Esophagus squamous epithelium (tissue), 5 donors: ENCODE measurements at places on chromosomes 4 and X.

- H3K27me3 ChIP-seq, result no peaks in the 10 kb centered on the region
- H3K4me1 ChIP-seq, result no peaks in the 10 kb centered on the region
- H3K36me3 ChIP-seq, result no peaks in the 10 kb centered on the region
- no peak overlapping the region for H3K4me3 ChIP-seq
- no peak for DNase-seq
Observed at GRCh38 chr4:181896614-181897013, 346.6 kb upstream of the TENM3 start.

DNA sequence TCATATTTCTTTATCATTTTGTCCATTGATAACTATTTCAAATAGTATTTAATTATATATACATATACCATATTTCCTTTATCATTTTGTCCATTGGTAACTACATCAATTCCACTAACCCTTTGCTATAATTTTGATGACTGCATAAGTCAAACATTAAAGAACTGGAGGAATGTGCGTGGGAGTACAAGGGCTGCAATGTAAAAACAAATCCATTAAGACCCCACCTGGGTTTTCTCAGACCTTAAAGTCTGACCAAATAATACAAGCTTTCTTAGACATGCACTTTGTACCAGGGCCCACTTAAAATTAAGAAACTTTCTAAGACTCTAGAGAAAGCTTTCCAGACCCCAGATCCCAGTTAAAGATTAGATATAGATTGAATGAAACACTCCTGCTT lies 1622.4 kb upstream of the PCDH10 start:
- H3K4me1 ChIP-seq, result no peaks in the 10 kb centered on the region
- no peak overlapping the region for H3K27ac ChIP-seq
- H3K36me3 ChIP-seq, result no peaks in the 10 kb centered on the region
- no peak overlapping the region for H3K4me3 ChIP-seq

GRCh38 chrX:24846550-24847150 lies 152.9 kb downstream of the POLA1 start:
- no peaks in the 10 kb centered on the region for H3K4me1 ChIP-seq
- H3K27me3 ChIP-seq, result no peaks in the 10 kb centered on the region
- no peak overlapping the region for H3K27ac ChIP-seq
- no peak overlapping the region for H3K4me3 ChIP-seq
- DNase-seq, result no peak

- no peaks in the 10 kb centered on the region for H3K27me3 ChIP-seq
- no peaks in the 10 kb centered on the region for H3K36me3 ChIP-seq
- no peak for DNase-seq
- no peak overlapping the region for H3K4me3 ChIP-seq
- H3K4me1 ChIP-seq, result no peaks in the 10 kb centered on the region
Observed at GRCh38 chr4:74054483-74055047, 16.1 kb upstream of the CXCL3 start.

GRCh38 chr4:166091912-166092510 lies 219.0 kb downstream of the TLL1 start:
- no peaks in the 10 kb centered on the region for H3K27me3 ChIP-seq
- no peak overlapping the region for H3K27ac ChIP-seq
- no peaks in the 10 kb centered on the region for H3K4me1 ChIP-seq
- H3K4me3 ChIP-seq, result no peak overlapping the region
- no peak for DNase-seq
- H3K36me3 ChIP-seq, result no peaks in the 10 kb centered on the region
